ENCODE measurements at places on chromosomes 12 and 14.
A peak's percentile ranks its signal among the peaks of the same experiment; 100 is the strongest.

GRCh38 chr14:61421212-61421923 is 100.0 kb downstream of the PRKCH start:
- no peak for DNase-seq

- DNase-seq, result no peak
Observed at GRCh38 chr14:91349481-91350074, 68.0 kb downstream of the CCDC88C start.

DNA sequence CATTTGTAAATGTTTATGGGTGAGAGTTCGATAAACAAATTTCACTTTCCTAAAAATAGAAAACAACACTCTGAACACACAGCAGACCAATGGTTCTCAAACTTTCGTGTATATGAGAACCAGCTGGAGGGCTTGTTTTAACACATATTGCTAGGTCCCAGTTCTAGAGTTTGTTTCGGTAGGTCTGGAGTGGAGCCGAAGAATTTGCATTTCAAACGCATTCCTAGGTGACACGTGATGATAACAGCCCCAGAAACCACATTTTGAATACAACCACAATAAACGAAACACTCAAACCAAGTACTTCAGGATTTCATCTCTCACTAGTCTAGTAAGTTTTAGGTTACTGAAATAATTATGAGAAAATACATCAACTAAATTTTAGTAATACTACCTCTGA is 17.1 kb downstream of the SEC23A start:
- no peak for DNase-seq

GRCh38 chr14:23054000-23054811 is 3.1 kb downstream of the CDH24 start:
- no peak for DNase-seq

GRCh38 chr14:105314287-105315200 is at the start of gene PACS2:
TSS of gene PACS2 (plus strand) at chr14:105314748. CDS start at chr14:105314919, 171 bp downstream.
- peak; percentile 80 for DNase-seq

GRCh38 chr14:60512126-60512525 is 3.2 kb downstream of the SIX6 start:
- no peak for DNase-seq

DNA sequence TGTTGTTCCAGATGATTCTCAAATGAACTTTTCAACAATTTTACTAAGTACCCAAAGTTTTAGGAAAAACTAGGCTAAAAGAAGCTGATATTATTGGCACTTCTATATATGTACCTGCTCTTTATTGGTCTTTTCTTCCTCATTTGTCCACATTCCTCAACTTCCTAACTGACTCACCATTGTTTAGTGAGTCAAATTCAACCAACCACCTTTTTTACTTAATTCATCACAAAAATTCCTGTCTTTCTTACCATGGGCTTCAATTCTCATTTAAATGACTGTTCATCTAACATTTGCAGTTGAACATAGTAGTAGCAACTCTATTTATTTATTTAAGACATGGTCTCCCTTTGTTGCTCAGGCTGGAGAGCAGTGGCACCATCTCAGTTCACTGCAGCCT is 47.6 kb upstream of the SLC2A13 start:
- DNase-seq, result no peak

GRCh38 chr12:52007158-52007921 is 594 bp downstream of the TAMALIN start:
- DNase-seq, result no peak

DNA sequence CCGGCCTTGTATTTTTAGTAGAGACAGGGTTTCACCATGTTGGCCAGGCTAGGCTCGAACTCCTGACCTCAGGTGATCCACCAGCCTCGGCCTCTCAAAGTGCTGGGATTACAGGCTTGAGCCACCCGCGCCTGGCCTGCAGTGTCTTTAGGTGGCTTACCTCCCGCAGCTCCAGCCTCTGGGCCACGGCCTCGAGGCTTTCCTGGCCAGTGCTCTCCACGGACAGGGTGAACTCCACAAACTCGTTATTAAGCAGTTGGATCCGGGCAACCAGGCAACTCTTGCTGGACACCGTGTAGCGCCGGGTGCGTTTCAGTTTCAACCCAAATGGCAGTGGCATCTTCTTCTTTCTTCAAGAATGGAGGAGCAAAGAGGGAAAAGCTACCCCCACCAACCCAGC is 4.7 kb downstream of the PTPN21 start:
- no peak for DNase-seq

DNA sequence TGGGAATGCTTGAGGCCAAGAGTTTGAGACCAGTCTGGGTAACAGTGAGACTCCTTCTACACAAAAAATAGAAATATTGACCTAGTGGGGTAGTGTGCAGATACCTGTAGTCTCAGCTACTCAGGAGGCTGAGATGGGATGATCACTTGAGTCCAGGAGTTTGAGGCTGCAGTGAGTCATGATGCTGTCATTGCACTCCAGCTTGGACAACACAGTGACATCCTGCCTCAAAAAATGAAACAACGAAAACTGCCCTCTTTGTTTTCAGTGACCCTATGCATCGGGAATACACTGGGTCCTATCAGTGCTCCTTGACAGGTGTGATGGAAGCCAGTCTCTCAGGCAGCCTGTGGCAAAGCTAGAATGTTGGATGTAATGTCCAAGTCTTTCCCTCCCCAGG is 311.5 kb upstream of the OR4E1 start:
- no peak for DNase-seq

DNA sequence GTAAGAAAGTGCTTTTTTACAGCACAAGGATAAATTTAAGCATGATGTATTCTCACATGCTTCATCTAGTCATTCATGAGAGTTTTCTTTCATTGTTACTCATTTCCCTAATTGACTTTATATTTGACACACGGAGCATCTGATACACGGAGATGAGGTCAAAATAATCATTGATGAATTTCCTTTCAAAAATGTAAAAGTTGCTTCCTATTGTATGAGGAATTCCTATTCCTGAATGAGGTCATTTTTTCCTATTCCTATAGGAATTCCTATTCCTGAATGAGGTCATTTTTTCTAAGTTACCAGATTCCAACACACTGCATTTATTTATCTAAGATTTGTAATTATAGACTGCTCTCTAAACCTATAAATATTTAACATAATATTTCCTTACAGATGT is 316.7 kb upstream of the KITLG start:
- DNase-seq, result no peak

- DNase-seq, result no peak
Observed at GRCh38 chr12:114013575-114014345, 47.6 kb upstream of the RBM19 start.

DNA sequence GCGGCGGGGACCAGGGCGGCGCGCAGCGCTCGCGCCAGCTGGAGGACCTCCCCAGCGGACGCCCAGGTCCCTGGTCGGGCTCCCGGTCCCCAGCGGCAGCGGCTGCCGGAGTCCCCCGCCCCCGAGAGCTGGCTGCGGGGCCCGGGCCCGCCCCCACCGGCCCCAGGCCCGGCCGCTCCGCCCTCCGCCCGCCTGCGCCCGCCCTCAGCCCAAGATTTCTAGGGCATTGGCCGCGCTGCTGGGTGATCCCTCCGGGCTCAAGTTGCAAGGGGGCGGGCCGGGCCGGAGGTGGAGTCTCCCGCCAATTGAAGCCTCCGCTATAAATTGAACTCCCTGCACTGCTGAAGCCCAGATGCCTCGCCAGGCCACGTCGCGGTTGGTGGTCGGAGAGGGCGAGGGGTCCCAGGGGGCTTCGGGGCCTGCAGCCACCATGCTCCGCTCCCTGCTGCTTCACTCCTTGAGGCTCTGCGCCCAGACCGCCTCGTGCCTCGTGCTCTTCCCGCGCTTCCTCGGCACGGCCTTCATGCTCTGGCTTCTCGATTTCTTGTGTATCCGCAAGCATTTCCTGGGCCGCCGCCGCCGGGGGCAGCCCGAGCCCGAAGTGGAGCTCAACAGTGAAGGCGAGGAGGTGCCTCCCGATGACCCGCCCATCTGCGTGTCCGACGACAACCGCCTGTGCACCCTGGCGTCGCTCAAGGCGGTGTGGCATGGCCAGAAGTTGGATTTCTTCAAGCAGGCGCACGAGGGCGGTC is at the start of gene DIO3:
Gene DIO3 (plus strand): TSS at position 351 of the 752 bp plus-strand sequence.
- no peak for DNase-seq

GRCh38 chr14:52254086-52254485 is 13.4 kb upstream of the PTGDR start:
- DNase-seq, result no peak

GRCh38 chr14:72451054-72451972 is 442.6 kb downstream of the DPF3 start:
- DNase-seq, result no peak

- DNase-seq, result no peak
Observed at GRCh38 chr12:96457191-96457930, 32.0 kb upstream of the CFAP54 start.

DNA sequence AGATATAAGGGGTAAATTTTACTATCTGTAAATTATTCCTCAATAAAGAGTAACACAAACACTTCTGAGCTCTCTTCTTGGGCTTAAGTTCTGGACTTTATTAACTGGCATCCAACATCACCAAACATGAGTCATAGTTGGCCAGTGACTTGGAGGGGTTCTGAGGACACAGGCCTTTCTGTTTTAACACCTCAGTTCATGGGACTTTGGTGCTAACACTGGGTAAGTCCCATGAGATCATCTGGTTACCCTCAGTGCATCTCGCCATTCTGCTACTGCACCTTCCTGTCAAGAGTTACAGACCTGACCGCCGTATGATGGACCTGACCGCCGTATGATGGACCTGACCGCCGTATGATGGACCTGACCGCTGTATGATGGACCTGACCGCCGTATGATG is 9.9 kb downstream of the SLC15A4 start:
- no peak for DNase-seq

GRCh38 chr12:122393817-122394216 is 28.7 kb downstream of the CLIP1 start:
- DNase-seq, result no peak

GRCh38 chr12:107759410-107759809 is 1.5 kb downstream of the PRDM4 start:
- DNase-seq, result no peak

GRCh38 chr12:58529897-58530741 is 390.2 kb downstream of the LRIG3 start:
- DNase-seq, result no peak

- DNase-seq, result no peak
Observed at GRCh38 chr12:91967590-91967989, 178.1 kb downstream of the BTG1 start.

DNA sequence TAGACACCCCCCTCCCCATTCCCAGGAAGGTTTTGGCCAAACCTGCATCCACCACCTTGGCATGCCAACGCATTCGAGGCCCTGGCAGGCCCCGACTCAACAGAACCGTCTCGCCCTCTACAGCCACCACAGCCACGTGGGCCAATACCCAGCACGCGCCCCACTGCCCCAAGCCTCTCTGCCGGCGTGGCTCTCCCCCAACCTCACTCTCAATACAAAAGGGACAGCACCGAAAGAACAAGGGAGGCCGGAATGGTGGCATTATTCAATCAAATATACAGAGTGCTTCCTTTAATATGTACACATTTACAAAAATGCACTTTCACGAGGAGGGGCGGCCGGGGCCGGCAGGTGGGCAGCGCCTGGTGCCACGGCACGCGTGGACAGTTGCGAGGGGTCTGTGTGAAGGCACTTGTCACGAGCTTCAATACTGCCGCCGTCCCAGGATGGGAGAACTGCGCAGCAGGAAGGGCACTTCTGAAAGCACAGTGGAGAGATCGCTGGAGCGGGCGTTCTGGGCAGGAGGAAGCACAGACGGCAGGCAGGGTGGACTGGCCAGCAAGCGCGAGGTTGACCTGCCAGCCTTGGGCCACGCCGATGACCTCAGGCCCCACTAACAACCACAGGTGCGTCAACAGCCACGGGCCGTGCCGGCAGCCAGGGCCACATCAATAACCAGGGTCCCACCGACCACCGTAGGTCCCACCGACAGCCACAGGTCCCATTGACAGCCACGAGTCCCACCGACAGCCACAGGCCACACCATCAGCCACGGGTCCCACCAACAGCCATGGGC is 26.9 kb downstream of the JAG2 start:
- DNase-seq, result no peak

DNA sequence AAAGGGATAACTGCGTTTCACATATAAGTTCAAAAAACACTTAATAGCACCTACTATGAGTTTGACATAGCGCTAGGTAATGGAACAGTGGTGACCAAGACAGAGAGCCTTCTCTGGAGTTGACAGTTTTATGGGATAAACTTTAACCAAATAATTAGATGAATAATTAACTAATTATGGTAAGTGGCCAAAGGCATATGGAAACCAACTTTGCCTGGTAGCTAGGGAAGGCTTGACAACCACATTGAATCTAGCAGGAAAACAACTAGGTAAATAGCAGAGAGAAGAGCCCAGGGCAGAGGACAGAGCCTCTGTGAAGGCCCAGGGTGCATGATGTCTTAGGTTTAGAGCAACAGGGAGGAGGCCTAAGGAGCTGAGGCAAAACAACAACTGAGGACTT is 52.1 kb downstream of the DUSP16 start:
- DNase-seq, result no peak

DNA sequence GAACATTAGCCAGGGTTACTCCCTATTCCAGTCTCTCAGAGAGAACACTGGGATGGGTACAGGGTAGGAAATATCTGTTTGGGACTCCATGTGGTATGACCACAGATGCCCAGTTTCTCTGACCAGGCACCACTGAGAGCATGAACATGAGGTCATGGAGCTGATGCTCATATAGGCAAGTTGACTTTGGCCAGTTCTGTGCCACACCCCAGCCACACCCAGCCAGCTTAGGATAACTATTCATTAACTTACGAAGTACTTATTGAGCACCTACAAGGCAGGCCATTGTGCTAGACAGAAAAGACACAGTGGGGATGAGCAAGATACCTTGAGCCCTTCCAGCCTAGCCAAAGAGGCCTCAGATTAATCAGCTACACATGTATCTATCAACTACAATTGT is 262.5 kb downstream of the DPF3 start:
- DNase-seq, result no peak

DNA sequence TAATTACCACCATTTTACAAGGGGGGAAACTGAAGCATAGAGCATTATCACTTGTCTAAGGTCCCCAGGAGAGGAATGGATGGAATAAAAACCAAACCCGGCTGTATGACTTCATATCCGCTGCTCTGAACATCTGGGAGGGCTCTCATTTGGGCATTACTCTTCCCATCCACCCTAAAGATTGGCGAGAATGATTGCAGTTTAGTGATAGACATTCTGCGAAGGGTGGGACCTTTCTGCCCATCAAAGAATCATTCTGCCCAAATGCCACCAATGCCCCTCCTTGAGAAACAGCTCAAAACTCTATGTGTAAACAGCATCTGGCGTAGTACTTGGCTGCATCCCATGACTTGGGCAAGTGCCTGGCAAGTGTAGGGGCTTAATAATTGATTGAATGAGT is 11.6 kb downstream of the CHST11 start:
- DNase-seq, result no peak
